ENCODE measurements at places on chromosomes 1 and 21.

- DNase-seq = no peak
Observed at GRCh38 chr1:160685266-160685665, 26.4 kb downstream of the CD48 start.

DNA sequence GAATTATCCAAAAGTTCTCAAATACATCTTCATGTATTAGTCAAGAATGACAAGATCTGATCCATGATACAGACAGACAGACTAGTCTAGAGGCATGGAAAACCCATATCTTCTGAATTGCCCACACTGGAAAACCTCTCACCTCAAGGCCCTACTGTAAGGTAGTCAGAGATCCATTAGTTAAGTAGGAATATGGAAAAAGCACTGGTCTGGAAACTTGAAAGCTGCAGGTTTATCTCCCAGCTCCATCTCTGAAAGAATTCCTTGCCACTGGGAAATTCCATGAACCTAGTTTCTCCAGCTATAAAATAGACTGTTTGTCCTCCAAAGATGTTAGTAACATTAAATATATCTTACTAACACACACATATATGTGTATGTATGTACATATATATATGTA lies 169.2 kb downstream of the AKT3 start:
- no peak for DNase-seq

GRCh38 chr1:209387271-209387968 lies 196.1 kb upstream of the CAMK1G start:
- no peak for DNase-seq

DNA sequence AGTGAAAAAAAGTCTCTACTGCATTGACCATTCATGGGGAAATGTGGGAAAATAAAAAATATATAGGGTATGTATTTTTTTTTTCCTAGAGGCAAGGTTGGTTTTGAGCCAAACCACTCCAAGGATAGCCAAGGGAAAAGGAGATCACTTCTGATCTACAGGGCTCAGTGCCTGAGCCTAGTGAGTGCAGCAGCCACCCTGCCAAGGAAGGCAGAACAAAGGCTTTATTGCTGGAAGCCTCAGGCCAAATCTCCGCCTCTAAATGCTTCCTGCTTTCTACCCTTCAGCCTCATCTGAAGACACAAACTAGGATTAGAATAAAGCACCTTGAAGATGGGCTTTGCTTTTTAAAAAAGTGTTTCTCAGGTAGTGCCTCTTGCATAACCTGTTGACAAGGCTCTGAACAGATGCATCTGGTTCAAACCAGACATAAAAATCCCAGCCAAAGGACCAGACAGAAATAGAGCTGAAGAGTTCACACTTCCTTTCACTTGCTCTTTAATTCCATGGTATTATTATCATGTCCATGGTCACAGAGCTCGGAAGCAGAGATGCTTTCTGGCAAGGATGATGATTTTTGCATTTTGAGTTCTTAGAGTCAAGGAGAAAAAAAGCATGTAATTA lies 10.5 kb downstream of the C1orf115 start:
- DNase-seq = no peak
